ENCODE measurements at places on chromosomes 2 and 18.

- peak; percentile 24 for DNase-seq
Measured at GRCh38 chr2:200479692-200480265, 30.1 kb downstream of the KCTD18 start.

- DNase-seq, result no peak
Measured at GRCh38 chr2:18153741-18154140, 275.3 kb downstream of the KCNS3 start.

DNA sequence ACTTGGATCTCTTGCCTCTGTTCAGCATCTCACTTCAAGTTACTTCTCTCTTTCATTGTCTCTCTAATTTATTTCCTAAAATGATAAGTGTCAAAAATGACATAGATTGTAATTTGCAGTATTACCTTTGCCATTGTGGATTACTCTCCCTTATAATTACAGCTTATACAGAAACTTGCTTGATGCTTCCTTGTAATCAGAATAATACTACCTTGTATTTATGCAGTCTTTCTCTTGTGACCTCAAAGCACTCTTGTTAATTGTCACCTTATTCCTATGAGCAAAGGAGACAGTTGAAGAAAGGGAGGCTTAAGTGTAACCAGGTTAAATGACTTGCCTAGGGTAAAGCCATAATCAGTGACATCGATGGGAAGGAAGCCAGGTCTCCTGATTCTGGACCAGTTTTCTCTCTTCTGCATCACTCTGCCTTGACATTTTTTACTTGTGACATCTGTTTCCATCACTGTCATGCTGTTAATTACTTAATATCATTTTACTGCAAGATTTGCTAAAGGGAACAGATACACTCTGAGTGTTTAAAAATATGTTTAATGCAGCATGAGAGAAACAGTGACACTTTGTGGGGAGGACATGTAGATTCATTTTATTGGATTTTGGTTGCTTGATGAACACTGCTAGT, 388.6 kb downstream of the PARD3B start:
- no peak for DNase-seq

- peak; percentile 57 for DNase-seq
Measured at GRCh38 chr2:70553584-70554337, at the start of gene TGFA. TSS of gene TGFA (minus strand) at chr2:70553826. CDS start at chr2:70553767, 59 bp downstream.

DNA sequence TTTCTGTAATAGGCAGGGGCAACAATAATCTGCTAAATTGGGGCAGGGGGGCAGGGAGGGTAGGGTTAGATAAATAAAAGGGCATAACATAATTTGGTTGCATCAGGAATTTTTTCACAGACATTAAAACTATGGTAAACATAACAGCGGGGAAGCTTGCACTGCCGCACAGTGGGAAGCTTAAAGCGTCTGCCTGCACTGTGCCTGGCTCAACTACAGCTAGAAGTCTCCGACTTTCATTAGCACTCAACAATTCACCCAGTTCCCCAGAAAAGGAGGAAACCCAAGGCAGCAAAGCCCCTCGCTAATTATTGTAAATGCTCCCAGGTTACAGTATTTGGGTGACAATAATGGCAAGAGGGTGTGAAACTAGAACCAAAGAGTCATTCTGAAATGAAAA, 562.9 kb downstream of the ARHGAP15 start:
- no peak for DNase-seq

GRCh38 chr18:64244571-64244970, 95.7 kb upstream of the LINC00305 start:
- DNase-seq, result no peak

- DNase-seq, result no peak
Measured at GRCh38 chr18:713135-713490, 683 bp upstream of the ENOSF1 start.
